Hair follicle dermal papilla cell (primary cell): ENCODE measurements at places on chromosomes 16 and 17. TPM values are rescaled to one million over a fixed set of nuclear protein-coding genes. Genes with fewer than 3 reads are reported as not detected.

PRAC2 gene
- not detected in 2 replicates for total RNA-seq

KRTAP1-3 gene
- total RNA-seq, result not detected in 2 replicates

WSB1 gene
- total RNA-seq, result 134 and 155 TPM in 2 replicates

TMEM220 gene
- total RNA-seq, result 5.2 and 5.4 TPM in 2 replicates

MEOX1 gene
- 0.65 TPM in 1 of 2 replicates, not detected in the other for total RNA-seq
